RKO (cell line): ENCODE measurements at places on chromosomes 7 and 10.

- DNase-seq, result no peak
These were observed 66.5 kb downstream of the ANLN start for GRCh38 chr7:36456138-36456537.

GRCh38 chr10:25758041-25758457 lies 176.0 kb upstream of the MYO3A start:
- peak; percentile 61 for DNase-seq

DNA sequence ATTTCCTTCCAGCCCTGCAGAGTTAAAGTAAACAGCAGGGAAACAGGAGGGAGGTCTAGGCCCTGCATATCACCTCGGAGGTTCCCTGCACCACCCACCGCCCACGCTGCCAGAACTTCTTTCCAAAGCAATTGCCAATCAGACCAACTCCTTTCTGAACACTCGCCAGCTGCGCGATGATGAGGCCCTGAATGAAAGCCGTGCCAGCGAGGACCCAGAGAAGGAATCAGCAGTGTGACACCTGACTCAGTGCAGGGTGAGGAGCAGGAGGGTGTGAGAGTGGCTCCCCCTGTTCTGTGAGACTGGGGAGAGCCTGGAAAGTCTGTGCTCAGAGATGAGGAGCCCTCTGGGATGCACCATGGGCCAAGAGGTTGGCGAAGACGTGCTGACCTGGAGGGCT lies 3.3 kb upstream of the TCERG1L start:
- DNase-seq, result no peak

- DNase-seq, result peak; percentile 40
These were observed 574 bp upstream of the IL6 start for GRCh38 chr7:22726345-22726906.

DNA sequence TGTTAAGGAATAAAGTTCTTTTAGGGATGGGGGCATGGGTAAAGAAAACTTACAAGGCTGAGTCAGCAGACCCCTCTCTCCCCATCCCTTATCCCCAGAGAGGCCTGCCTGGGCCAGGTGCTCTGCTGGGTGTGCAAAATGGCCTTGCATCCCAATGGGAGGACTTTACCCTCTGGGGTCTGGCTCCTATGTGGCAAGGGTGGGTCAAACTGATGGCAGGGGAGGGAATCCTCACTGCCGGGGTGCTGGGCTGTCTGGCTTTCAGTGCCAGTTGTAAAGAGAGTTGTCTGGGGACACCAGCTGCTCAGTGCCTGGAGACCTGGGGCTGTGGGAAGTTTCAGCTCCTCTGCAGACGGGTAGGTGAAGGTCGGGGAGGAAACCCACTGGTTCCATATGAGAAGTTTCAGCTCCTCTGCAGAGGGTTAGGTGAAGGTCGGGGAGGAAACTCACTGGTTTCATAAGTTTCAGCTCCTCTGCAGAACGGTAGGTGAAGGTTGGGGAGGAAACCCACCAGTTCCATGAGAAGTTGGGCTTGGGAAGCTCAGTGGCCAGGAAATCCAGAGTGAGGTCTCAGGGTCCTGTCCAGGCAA lies 127.2 kb upstream of the PODXL start:
- no peak for DNase-seq
